Panc1 (cell line): ENCODE measurements at places on chromosomes 1 and 21. TPM values are rescaled to one million over a fixed set of nuclear protein-coding genes. Genes with fewer than 3 reads are reported as not detected.

DNA sequence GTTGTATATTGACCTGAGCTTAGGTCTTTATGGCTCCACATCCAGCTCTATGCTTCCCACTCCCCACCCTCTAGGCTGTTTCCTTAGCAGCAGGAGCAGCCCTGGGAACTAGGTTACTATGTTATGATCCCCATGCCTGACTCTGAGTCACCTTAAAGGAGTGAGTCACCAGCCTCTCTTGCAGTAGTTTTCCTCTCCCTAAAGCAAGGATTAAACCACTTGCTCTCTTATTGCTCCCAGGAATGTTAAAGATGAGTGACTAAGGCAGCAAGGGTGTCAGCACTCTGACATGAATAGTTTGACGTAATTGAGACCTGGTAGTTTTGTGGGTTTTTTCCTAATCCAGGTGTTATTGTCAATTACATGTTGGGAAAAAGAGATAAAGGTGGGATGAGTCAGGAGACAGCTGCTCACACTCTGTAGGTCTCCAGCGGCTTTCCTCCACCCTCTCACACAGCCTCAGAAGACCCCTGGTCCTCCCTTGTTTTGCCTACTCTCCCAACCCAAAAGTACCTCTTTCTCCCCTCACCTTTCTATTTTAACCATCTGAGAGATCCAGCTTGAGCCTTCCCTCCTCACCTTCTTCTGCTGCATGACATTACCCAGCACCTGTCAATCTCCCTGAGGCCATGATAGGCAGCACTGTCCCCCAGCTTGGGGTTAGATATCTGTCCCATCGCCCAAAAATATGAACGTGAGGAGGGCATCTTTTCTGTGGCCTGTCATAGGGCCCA, 369.1 kb upstream of the VAMP3 start:
- DNase-seq, result peak; percentile 96

DNA sequence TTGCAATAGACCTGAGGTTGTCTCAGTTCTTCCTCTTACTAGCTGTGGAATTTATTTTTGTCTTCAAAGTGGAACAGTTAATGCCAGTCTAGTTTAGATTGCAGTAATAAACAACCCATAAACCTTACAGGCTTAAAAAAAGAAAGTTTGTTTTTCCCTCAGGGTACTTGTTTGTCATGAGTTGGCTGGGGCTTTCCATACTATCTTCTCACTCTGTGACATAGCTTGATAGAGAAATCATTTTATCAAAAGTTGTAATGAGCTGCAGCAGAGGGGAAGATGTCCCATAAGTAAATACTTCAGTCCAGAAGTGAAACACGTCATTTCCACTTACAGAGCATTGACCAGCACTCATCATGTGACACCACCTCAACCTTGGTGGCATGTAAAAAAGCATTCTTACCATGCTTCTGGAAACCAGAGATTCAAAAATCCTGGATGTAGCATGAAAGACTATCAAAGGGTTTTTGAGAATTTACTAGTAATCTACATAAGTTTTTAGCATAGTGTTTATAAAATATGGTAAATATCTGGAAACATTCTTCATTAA, 62.8 kb upstream of the COL11A1 start:
- DNase-seq, result no peak

CELSR2 gene
- 4.1 TPM for total RNA-seq

DNA sequence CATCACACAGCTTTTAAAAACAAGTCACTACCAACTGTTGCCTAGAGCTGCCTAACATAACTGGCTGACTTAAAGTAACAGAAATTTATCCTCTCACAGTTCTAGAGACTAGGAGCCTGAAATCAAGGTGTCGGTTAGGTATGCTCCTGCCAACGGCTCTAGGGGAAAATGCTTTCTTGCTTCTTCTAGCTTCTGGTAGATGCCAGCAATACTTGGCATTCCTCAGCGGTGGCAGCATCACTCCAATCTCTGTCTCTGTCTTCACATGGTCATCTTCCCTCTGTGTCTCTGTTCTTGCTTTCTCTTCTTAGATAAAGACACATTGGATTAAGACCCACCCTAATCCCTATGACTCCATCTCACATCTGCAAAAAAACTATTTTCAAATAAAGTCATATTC, 51.5 kb downstream of the DMRTA2 start:
- no peak for DNase-seq

DNA sequence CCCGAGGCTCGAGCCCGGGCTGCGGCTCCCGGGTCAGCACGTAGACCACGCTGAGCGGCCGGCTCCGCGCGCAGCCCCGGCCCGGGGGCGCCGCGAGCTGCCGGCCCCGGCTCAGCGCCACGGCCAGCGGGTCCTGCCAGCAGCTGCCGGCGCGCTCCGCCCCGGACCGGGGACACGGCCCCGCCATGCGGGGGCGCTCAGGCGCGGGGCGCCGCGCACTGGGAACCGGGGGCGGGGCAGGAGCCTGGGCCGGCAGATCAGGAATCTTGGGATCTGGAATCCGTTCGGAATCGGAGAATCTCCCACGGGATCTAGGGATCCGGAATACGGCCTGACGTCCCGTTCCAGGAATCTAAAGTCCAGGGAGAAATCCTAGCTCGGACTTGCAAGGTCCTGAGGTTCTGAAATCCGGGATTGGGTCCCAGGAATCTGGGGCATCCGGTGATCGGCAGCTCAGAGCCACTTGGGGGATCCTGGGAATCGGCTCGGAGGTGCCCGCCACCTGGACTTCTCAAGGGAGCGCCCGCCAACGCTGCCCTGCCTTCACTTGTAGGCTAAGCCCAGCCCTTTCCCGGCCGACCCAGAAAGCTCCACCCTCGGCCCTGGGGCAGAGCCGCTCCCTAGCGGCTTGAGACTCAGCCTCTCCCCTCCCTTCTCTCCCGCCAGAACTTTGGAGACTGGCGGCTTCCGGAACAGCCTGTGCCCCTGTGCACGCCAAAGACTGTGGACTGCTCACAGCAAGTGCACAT, at the start of gene MAP3K6:
Gene MAP3K6, minus strand, starts transcription at position 551 of the 749 bp plus-strand sequence. Its CDS starts 364 bp downstream, at position 187.
- no peak for DNase-seq

DNA sequence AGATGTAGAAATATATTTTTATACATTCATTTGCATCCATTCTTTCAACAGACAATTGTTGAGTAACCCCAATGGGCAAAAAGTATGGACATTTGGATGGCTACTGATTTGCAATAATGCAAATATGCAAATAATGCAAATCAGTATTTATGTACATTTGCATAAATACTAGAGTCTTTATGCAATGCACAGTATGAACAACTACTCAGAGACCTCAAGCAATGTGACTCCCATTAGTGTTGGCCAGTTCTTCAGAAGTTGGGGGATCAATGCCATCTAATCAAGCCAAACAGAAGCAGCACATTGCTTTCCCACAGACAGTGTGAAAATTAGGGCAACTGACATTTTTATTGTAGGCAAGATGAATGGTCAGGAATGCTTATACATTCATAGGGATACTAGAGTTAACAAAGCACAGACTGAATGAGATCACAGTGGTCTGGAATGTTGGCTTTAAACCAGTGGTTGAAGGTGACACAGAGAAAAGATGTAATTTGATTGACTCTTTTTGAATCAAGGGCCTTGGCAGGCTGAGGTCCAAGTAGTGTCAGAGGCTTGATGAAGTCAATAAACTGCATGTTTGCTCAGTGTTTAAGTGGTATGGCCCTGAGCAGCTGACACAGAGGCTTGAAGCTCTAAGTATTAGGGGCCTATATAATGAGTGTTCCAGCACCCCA, 256.6 kb downstream of the CTH start:
- no peak for DNase-seq

OPTC gene
- total RNA-seq, result not detected

IL12RB2 gene
- total RNA-seq, result 0.26 TPM

- no peak for DNase-seq
Measured at GRCh38 chr21:43280949-43281633, 112.3 kb downstream of the CRYAA start.

STIL gene
- 31.6 TPM for total RNA-seq

- DNase-seq, result no peak
Measured at GRCh38 chr21:18760247-18760646, 356.7 kb upstream of the TMPRSS15 start.

- no peak for DNase-seq
Measured at GRCh38 chr1:12275370-12275769, 45.5 kb downstream of the VPS13D start.

GRCh38 chr1:156476501-156477298, 23.9 kb downstream of the MEF2D start:
- no peak for DNase-seq

DNA sequence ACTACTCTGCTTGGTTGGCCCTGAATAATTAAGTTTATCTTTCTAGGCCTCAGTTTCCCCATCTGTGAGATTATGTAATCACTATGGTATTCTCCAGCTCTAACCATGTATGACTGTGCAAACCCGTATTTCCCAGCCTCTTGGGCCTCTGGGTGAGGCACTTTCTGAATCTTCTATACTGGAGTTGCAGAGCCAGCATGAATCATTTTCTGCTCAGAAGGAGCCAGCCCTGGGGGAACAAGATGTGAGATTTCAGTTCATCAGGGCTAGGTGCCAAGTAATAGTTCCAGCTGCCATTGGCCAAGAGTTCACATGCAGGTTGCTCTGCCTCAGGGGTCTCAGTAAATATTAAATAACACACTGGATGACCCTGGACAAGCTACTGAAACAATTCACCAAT, 47.7 kb upstream of the USP24 start:
- DNase-seq, result no peak

ST3GAL3 gene
- total RNA-seq, result 26.0 TPM

PTPN7 gene
- total RNA-seq, result 0.33 TPM
